ENCODE measurements at places on chromosomes 2 and 18.

DNA sequence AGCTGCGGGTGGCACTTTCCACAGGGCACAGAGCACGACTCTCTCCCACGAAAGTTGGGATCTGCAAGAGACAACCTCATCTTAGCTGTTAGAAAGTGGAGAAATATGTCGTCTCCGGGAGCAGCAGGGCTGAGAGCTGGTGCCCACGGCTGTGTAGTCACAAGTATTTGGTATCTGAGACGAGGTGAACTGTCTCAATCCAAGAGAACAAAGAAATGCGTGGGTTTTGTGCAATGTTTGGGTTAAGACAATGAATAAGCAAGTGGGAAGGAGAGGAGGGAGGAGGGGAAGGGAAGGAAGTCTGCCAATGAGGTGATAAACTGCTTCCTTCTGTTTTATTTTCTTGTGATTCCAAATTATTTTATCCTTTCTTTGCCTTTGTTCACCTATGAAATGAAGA lies 18.0 kb downstream of the DYTN start:
- DNase-seq = no peak

GRCh38 chr18:58516514-58517285 lies 112.2 kb downstream of the ALPK2 start:
- DNase-seq = no peak

DNA sequence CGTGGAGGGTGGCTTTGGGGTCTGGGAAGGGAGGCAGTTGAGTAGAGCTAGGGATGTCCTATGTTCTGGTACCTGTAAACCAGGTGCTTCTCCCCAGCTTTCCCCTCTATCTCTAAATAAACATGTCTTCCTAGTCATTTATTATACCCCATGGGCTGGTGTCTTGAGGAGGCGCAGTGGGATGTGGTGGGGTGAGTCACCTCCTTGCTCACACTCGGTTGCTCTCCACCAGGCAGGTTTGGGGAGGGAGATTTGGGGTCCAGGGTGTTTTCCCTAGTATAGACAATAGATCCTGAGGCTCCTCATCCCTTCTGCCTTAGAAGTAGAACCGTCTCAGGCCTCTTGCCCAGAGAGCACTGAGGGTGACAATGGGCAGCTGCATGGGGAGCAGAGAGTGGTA lies 5.1 kb downstream of the PSD4 start:
- no peak for DNase-seq

DNA sequence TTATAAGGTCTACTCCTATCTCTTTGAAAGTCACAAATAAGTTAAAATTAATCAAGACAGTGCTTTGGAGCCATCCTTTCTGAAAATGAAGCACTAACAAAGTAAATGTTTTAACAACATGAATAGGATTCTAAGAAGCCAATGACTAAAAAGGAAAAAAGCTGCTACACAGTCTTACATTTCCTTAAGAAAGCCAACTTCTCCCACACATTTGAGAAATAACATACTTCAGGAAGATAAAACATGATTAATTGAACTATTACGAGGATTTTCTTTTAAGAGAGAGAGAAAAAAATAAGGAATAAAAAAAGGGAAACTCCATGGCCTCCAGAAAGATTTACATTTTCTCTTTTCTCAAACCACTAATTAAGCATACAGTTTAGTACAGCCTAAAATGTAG lies 113.1 kb downstream of the GCA start:
- DNase-seq = no peak

DNA sequence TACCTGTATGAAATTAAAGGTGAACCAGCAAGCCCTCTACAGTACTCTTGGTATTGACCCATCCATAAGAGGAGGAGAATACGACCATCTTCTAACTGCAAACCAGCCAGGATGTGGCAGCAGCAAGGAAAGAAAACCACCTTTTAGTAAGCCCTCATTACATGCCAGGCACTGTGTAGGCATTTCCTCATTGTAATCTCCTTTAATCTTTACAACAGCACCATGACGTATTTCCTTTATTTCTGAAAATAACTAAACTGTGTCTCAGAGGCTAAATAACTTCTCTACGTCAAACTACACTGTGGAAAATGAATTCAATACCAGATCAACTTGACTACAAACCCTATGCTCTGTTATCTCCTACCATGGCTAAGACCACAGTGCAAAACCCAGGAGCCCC lies 18.2 kb downstream of the WDR35 start:
- DNase-seq = no peak

DNA sequence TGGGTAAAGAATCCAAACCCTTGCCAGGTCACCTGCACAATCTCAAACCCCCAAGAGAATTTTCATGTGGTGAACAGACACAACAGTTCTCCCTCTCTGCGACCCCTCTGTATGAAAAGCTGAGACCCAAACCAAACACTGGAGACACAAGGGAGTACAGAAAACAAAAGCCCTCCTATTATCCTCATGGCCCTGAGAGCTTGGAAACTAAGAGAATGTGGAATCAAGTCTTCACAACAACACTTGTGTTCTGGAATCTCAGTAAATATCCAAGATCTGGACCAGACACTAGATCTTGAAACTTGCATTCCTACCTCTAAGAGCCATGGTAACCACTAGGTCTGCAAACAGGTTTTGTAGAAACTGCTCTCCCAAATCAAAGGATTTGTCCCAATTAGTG lies 50.1 kb upstream of the CCDC150 start:
- DNase-seq = no peak

DNA sequence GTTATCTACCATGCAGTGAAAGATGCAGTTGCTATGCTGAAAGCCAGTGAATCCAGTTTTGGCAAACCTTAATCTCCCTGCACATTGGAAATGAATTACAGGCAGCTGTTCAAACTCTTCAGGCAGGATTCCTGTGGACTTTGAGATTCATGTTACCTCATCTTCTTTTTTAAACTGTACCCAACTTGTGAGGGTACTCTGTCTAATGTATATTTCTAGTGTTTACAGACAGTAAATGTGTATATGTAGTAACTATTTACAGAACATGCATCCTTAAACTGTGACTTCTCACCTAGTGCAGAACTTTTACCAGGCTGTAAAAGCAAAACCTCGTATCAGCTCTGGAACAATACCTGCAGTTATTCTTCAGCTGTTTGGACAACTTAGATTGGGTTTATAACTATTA lies 50.9 kb downstream of the KDM3A start:
- DNase-seq = no peak

DNA sequence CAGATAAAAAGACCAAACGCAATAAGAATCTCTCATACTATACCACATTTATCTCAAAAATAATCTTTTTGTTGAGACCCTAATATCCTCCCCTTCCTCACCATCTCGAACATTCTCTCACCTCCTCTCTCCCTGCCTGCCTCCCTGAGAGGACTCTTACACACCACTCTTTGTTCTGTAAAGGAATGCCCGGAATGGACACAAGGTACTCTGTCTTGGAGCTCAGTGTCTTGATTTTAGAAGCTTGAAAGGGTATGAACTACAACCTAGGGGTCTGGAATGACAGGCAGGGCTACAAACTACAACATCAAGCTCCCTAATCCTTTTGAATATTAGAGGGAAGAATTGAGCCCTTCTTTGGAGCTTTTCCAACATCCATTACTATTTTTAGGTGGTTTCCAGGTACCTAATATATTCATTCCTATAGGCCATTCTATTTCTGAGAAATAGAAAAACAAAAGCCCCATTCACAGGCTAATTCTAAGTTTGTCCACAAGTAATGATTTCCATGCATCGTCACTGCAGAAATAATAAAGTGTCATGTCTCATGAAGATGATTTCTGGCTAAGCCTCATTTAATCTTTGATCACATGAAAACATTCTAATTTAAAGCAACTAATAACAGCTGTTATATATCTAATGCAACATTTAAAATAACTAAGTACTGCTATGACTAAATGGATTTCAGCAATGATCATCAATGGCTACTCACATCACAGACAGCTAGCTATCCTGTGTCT lies 60.6 kb downstream of the LRP2 start:
- DNase-seq = no peak

- no peak for DNase-seq
These were observed 1434.4 kb downstream of the LRP1B start for GRCh38 chr2:140696449-140696848.

GRCh38 chr18:79578396-79579260 lies 101.0 kb upstream of the CTDP1 start:
- DNase-seq = no peak

GRCh38 chr2:27762951-27763906 lies 8.3 kb upstream of the MRPL33 start:
- no peak for DNase-seq

- no peak for DNase-seq
These were observed 4.1 kb upstream of the RBM45 start for GRCh38 chr2:178108176-178108575.

DNA sequence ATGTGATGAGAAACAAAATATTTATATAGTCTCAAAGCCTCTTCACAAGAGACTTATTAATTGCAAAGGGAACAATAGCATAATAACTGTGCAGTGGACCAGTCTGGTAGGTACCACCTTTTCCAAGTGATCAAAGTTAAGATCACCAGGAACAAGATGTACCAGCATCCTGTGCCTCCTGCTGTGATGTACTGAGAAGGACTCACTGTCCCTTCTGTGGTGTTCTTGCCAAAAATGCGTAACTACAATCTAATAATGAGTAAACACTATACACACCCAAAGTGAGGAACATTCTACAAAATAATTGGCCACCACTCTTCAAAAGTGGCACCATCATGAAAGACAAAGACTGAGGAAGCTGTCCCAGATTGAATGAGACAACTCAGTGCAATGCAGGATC lies 14.5 kb downstream of the GNLY start:
- DNase-seq = no peak

DNA sequence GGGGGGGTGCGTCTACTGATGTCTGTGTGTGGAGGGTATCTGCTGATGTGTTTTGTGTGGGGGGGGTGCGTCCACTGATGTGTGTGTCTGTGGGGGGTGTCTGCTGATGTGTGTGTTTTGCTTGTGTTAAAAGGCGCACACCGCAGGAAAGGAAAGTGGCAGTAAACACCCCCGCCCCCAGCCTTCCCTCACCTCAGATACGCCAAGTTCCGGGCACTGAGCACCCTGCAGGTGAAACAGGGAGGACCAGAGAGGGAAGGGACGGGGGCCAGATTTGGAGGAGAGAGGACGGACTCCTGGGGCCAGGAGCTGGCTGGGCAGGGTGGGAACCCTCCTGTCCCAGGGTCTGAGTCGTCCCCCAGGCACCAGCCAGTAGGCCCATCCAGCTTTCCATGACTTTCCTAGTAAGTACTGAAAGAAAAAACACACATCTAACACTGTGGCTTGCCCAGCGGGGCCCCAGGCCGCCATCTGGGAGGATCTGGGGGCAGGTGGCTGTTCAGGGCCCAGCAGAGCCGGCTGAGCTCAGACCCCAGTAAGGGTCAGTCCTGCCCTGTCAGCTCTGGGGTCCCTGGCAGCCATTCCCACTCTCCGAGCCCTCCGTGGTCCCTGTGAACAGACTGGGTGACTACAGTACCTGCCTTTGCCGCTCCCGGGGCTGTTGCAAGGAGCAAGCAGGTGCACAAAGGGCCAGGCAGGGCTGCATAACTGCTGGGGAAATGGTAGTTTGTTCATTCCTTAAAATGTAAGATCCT lies 126.9 kb downstream of the NFATC1 start:
- peak; percentile 47 for DNase-seq
